Hindlimb muscle (tissue), 1 donor: ENCODE measurements at places on chromosomes 1 and 21.
A peak's percentile ranks its signal among the peaks of the same experiment; 100 is the strongest.

DNA sequence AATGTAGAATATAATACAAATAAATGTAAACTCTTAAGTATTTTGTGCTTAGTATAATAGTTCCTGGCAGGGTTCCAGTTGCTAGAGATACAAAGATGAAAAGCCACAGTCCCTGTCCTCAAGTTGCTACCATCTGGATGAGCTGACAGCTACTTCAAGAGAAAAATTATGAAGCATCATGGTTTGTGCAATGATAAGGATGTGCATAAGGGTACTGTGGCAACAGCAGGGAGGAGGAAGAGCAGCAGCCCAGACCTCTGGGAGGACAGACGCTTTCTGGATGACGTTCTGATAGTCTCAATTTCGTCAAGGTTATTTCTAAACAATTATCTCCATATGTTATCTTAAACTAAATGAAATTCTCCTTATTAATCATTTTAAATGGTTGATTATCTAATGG is 198.9 kb downstream of the NTNG1 start:
- no peak for DNase-seq

DNA sequence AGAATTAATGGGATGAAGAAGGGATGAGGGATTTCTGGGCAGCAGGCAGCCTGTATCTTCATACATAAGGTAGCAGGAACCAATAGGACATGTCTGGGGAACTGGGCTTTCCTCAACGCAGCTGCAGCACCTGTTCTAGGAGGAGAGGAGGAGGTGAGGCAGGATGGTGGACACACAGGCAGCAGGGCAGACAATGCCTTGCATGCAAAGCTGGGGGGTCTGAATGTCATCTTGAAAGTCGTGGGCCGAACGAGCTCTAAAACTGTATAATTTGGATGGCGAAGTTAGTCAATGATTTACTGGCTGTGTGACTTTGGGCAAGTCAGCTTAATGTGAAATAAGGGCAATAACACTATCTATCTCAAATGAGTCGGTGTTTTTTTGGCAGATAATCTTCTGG is 124.4 kb downstream of the BEND5 start:
- no peak for DNase-seq

- DNase-seq = no peak
Measured at GRCh38 chr1:210598135-210598652, 269.5 kb downstream of the HHAT start.

- no peak for DNase-seq
Measured at GRCh38 chr1:33876970-33877650, 13.2 kb downstream of the HMGB4 start.

DNA sequence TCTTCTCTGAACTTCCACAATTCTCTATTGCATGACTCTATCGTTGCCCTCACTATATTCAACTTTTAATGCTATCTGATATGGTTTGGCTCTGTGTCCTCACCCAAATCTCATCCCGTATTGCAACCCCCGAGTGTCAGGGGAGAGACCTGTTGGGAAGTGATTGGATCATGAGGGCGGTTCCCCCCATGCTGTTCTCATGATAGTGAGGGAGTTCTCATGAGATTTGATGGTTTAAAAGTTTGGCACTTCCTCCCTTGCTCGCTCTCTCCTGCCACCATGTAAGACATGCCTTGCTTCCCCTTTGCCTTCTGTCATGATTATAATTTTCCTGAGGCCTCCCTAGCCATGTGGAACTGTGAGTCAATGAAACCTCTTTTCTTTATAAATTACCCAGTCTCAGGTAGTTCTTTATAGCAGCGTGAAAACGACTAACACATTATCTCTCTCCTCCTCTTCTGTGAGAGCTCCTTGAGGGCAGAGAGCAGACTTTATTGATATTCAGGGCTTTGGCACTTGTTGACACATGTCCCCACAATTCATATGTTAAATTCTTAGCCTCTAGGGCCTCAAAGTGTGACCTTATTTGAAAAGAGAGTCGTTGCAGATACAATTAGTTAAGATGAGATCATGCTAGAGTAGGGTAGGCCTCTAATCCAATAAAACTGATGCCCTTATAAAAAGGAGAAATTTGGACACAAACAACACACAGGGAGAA is 52.1 kb downstream of the ADCY10 start:
- DNase-seq = no peak

DNA sequence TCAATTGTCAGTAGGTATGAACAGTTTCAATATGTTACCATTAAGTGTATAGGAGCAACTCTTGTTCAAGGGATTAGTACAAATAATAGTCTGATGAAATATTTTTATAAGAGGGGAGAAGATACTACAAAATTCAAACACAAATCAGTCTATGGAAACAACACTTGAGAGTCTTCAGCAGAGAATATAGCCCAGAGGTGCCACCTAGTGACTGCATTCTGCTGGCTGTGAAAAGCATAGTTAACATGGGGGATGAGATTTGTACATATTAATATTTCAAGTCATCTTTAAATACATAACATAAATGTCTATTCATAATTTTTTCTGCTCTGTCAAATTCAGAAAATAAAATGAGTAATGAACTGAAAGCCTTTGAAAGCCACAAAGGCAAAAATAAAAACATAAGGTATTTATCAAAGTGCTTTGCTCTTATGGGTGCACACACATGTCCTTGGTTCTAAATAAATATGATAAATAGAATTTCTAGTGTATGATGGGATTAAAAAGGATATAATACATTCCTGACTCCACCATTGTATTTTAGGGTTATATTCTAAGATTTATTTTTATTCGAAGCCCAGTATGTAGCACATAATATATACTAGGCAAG is 440.9 kb upstream of the ZRANB2 start:
- peak; percentile 19 for DNase-seq

GRCh38 chr1:34631126-34631525 is 123.7 kb upstream of the GJB5 start:
- DNase-seq = no peak
